ENCODE measurements at places on chromosomes 5 and 9.

DNA sequence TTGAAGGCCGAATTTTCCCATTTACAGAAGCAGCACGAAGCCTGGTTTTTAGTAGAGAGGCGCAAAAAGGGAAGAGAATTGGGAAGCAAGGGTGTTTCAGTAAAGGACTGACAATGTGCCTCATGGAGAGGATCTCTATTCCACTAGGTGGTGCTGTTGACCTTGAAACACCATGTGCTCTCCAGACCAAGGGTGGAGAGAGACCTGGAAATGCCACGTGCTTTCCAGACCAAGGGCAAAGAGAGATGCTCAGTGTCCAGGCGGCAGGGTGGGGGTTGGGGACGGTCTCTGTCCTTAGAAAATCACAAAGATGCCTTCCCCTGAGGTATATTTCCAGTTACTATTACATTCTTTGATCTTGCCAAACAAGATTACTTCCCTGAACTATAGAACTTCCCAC lies 425.3 kb downstream of the CSNK1G3 start:
- no peak for DNase-seq

- DNase-seq = no peak
These were observed 17.6 kb downstream of the RNF38 start for GRCh38 chr9:36382484-36382883.

GRCh38 chr5:34660444-34660843 lies 4.3 kb downstream of the RAI14 start:
- DNase-seq = no peak

DNA sequence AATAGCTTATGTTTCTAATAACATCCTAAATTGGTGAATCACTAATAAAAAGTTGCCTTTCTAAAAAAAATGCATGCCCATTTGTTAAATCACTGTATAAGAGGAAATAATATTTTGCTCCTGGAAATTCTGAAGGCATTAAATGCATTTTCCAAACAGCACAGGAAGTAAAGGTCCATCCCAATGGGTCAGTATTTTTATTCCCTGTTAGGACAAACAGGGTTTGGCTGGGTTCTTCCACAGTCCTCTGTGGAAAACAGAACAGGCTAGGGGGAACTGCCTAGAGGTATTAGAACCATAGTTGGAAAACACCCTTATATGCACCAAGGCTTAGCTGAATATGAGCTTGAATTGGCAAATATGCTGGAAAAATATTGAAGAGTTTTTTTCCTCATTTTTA lies 85.2 kb downstream of the OXCT1 start:
- DNase-seq = no peak

- no peak for DNase-seq
These were observed 19.9 kb downstream of the MTX3 start for GRCh38 chr5:79971156-79971555.

GRCh38 chr5:13574574-13574973 lies 369.9 kb downstream of the DNAH5 start:
- no peak for DNase-seq

DNA sequence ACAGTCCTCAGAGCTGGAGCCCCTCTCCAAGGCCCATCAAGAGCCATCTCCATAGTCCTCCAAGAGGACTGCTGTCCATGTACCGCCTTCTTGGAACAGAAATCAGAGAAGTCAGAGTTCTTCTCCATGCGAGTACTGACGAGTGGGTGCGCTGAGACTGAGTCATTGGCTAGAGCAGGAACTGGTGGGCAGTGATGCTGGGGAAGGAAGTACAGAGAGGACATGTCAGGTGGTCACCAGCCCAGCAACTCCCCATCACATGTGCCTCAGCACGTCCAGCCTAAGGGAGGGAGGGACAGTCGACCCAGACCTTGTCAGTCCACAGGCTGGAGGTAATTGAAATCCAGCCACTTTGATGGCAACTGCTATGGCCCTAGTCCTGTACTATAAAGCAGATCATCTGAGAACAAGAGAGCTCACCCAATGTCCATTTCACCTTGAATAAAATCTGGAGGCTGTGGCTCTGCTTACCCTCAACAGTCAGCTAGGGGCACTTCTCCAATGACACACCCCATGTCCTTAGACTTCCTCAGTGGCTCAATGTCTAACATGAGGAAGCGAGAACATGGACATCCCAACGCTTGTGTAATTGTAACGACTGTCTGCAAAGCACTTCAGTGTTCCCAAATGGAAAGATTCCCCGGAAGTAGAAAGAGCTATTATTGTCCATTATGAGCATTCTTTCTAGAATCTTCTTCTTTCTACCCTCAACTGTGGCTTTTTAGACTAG lies 15.0 kb upstream of the FBP1 start:
- DNase-seq = no peak

DNA sequence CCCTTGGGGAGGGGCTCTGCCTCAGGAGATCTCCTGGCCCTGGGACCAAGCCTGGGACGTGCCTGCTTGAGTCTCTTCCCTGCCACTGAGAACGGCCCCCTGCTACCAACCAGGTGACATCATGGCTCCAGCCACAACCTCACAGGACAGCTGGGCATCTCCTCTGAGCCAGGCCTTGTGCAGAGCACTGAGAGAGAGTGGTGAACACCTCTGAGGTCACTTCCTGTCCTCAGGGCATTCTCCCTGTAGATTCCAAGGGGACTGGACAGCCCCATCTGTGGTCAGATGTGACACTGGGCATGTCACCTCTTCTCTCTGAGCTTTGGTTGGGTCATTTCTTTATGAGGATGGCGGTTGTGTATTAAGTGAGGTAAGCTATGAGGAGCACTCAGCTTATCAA lies 172.0 kb downstream of the MELK start:
- no peak for DNase-seq

GRCh38 chr5:142296914-142297417 lies 27.9 kb downstream of the SPRY4 start:
- no peak for DNase-seq

DNA sequence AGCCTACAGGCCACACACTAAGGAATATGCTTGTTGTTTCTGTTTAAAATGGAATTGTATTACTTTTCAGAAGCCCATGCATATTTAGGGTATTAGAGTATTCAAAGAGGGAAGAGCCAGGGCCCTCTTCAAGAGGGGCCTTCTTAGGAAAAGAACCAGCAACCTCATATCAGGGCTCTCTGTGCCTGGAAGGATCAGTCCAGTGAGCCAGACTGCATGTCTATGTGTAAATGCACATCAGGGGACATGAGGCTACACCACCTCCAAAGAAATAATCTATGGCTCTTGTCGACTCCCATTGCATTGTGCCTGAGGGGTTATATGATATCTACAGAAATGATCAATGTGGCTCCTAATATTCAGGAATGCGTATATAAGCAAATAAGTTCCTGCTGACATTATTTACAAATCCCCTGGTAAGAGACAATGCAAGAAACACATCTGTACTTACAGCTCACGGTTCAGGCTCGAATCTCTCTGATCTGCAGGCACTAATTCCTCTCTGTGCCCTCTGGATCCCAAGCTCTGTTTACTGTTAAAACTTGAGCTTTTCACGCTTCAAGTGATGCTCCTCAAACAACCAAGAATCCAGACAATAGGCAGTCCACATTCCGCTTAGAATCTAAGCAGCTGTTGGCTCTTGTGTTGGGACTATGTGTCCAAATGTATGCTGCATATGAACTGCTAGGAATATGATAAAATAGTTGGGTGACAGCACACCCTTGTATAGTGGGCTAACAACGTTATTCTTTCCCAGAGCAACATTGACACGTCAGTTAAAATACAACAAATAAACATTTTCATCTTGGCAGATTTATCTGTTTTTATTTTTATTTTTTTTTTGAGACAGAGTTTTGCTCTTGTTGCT lies 150.2 kb upstream of the KLF9 start:
- no peak for DNase-seq

DNA sequence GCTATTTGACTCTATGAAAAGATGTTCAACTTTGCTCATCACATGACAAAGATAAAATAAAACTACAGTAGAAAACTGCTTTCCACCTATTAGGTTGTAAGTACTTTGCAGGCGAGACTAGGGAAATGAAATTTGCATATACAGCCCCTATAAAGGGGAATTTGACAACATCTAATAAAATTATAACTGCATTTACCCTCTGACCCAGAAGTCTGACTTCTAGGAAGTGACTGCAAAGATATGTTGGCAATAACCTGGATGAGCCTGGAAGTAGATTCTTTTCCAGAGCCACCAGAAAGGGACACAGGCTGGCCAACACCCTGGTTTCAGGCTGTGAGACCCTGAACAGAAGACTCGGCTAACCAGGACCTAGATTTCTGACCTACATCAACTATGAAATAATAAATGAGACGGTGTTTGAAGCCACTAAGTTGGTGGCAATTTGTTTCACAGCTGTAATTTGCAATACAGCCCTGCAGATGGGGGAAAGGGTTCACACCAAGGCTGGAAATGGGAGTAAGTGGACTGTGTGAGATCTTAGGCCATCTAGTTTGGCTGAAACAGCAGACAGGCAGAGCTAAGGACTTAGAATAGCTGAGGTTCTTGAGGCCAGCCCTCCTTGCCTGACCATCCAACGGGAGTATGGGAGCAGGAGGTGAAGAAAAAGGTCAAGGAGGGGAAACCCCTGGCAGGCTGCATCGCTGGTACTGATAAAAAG lies 106.6 kb downstream of the SIL1 start:
- no peak for DNase-seq

GRCh38 chr5:107668154-107669095 lies 2.3 kb downstream of the EFNA5 start:
- no peak for DNase-seq

- no peak for DNase-seq
These were observed 25.6 kb downstream of the NEK6 start for GRCh38 chr9:124283228-124283814.

DNA sequence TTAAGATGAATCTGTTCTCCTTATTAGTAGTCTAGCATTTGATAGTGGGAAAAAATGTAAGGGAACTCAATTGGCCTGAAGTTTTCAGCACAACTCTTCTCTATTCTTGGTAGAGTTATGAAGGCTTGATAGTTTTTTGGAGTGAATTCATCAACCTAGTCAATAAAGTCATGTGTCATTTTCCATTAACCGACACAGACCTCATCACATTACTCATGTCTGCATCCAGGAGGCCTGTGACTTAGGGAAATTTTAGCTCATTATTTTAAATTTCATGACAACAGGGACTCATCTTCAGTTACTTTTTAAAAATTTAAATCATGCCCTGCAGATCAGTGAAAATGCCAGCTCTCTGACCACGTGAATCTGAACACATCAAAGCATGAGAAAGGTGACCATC lies 63.3 kb downstream of the ADAMTS16 start:
- no peak for DNase-seq

GRCh38 chr5:57414191-57414590 lies 68.4 kb downstream of the ACTBL2 start:
- DNase-seq = no peak

DNA sequence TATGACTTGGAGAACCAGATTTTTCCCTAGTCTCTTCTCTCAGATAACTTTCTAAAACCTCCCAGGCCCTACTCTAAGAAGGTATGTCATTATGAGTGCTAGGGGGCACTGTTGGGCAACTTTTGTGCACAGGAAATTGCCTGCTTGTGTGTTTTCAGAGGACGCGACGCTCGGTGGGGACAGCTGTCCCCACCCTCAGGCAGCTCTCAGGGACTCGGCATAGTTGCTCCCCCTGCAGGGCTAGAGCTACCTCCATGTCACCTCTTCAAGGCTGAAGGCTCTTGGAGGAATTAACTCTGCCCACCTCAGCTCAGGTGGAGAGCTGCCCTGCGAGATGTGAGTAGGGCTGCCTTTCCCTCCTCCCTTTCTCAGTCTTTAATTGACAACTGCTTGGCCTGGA lies 10.2 kb upstream of the TIFAB start:
- peak; percentile 66 for DNase-seq

GRCh38 chr5:152694231-152694630 lies 289.2 kb upstream of the NMUR2 start:
- DNase-seq = no peak

GRCh38 chr9:72588336-72588735 lies 66.9 kb downstream of the TMC1 start:
- DNase-seq = no peak

Measured in stimulated activated CD8-positive, alpha-beta memory T cell treated with anti-CD3 and anti-CD28 coated beads, Interleukin-4, amount 100 ng/mL, for 48 hours (primary cell).